BE2C (cell line): ENCODE measurements at places on chromosomes 2 and 18.
A peak's percentile ranks its signal among the peaks of the same experiment; 100 is the strongest.

- DNase-seq = no peak
Measured at GRCh38 chr2:8004250-8004681, 677.6 kb upstream of the ID2 start.

- no peak for DNase-seq
Measured at GRCh38 chr2:23806201-23806600, 120.7 kb downstream of the ATAD2B start.

DNA sequence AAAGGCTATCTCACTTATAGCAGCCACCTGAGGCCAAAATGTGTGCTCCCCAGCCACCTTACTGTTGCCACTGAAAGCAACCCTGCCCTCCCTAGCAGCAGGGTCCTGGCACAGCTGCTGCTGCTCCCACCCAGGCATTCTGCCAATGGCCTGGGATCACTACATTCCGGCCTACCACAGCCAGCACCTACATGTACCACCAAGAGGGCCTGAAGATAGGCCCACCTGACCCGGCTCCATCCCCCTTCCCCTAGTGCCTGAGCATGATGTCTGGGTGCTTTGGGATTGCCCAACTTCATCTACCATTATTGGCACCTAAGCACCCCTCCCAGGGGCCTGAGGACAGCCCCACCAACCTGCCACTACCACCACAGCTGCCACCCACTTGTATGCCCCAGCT is 34.6 kb upstream of the PAX3 start:
- DNase-seq = no peak

- peak; percentile 31 for DNase-seq
Measured at GRCh38 chr2:7517088-7517487, 599.9 kb downstream of the RNF144A start.

DNA sequence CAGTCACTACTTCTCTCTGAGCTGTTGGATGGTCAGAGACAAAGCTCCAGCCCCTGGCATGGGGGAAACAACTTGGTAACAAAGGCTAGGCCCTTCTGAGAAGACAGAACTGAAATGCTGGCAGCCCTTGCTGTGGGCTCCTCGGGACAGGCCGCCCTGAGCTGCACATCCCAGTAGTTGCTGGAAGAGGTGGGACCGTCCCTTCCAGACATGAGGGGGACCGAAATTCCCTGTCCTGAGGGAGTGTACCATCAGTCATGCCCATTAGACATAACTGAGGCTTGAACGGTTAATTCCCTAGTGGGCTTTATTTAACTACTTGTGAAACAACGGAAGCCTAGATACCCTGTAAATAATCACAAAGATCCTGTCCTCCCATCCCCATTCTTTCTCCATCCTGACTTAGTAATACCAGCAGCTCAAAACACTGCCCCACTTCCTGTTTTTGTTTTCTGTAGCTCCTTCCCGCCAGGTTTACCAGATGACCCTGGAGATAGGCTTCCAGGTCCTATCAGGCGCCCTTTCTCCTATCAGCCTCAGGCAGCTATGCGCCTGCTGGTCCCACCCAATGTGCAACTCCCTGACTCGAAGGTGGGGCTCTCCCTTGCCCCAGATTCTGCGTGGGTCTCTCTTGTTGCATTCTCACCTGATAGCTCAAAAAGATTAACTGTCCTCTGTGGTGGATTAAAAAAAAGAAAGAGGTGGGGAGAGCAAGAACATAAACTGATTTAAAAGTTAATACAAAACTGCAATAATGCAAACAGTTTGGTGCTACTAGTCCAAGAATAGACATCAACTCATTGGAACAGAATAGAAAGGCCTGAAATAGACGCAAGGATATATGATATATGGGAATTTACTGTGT is 37.0 kb upstream of the NT5DC4 start:
- no peak for DNase-seq

GRCh38 chr2:223469270-223470046 is 132.7 kb downstream of the SCG2 start:
- DNase-seq = peak; percentile 41

DNA sequence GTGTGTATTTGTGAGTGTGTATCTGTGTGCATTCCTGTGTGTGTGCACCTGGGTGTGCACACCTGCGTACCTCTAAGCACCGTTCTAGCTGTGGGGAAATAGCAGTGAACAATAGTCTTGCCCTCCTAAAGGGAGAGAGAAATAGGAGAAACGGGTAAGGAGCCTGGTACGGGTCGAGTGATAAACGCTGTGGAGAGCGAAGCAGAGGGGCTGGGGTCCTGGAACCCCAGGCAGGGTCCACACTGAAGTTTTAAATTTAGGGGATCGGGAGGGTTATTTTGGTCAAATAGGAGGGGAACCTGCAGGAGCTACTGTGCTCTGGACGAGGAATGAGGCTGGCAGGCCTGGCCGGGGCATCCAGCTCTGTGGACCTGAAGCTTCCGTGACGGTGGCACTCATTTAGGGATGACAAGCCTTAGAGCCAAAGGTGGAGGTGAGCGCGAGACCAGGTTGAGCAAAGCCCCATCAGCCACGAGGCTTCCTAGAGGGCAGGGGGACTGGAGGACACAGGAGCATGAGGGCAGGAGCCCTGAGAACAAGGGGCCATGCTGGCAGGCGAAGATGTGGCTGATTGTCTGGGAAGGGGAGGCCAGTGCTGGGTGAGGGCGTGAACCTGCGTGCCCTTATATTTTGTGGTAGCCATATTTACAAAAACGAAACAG is 188.0 kb downstream of the RTP5 start:
- no peak for DNase-seq

GRCh38 chr18:3500016-3500415 is 50.0 kb downstream of the TGIF1 start:
- no peak for DNase-seq

DNA sequence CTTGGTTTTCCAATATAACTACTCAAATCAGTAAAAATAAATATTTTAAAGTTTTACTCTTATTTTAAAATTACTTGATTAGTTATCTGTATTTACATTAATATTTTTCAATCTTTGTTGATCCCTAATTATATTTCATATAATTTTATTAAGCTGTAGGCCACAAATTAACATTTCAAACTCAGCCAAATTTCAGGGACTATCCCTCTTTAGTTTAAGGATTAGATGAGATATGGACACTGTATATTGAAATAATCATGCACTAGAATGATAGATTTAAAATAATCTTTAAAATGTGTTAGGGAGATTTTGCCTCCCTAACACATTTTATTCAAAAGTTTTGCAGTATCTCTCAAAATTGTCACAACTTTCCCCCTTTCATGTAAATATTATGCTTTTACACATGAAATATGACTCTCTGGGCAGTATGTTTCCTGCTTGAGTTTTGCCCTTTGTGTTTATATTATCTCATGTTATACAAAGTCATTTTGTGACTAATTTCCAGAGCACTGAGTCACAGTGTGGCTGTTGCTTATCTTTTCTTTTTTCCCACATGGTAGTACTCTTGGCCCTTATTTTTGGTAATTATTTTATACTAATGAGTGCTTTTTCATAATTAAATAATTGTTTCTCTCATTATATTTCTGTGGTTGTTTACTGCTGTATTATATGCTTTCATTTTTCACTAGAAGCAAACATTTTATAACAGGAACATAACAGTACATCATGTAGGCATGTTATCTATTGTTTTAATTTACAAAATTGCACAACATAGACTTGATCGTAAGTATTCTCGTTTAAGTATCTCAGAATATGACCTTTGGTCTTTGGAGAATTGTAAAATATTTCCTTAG is 1.2 kb downstream of the TFPI start:
- no peak for DNase-seq

GRCh38 chr2:11540148-11540995 is 6.5 kb downstream of the GREB1 start:
- DNase-seq = no peak

DNA sequence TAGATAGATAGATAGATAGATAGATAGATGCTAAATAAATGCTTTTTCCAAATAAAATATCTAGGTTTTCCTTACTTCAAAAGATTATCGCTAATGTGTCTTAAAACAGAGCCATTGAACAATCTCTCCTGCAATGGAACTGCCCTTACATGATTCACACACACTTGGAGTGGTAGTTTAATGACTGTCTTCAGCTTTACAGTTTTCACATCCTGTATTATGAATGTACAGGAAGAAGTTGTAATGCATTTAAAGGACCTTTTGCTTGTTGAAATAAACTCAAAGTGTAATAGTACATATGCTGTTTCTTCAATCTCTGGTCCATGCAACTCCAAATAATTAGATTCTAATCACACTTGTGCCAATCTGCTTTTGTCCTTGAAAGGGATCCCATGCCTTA is 797.6 kb upstream of the CDH2 start:
- no peak for DNase-seq

GRCh38 chr18:48815581-48816324 is 135.0 kb downstream of the SMAD7 start:
- no peak for DNase-seq

DNA sequence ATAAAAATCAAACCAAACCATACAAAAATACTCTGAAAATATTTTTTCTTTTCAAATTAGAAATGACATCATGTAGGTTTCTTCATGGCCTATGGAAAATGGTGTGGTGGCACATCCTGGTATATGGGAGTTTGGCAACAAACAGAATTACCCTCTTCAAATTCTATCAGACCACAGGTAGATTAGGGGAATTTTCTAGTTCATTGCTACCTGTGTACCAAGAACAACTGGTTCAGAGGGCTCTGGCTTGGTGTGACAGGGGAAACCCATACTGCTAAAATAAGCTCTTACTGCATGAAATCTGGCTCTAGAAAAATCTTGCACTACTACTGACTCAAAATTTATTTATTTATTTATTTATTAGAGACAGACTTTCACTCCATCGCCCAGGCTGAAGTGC is 63.4 kb upstream of the PELI1 start:
- DNase-seq = no peak

DNA sequence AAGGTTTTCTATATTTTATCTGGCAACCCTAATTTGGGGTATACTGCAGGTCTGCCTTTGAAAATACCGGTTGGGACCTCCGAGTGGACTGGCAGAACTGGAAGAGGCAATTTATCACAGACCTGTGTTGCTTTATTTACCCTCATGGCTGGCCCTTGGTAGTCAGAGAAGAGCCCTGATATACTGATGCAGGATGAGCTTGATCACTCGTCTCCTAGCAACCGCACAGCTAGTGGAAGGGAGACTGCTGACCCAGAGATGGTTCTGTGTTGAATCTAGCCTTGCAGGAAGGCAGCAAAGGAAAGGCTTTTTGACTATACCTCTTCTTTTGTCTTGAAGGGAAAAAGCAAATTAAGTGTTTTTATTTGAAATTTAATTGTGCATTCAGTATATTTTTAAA is 154.7 kb downstream of the EML6 start:
- DNase-seq = no peak

DNA sequence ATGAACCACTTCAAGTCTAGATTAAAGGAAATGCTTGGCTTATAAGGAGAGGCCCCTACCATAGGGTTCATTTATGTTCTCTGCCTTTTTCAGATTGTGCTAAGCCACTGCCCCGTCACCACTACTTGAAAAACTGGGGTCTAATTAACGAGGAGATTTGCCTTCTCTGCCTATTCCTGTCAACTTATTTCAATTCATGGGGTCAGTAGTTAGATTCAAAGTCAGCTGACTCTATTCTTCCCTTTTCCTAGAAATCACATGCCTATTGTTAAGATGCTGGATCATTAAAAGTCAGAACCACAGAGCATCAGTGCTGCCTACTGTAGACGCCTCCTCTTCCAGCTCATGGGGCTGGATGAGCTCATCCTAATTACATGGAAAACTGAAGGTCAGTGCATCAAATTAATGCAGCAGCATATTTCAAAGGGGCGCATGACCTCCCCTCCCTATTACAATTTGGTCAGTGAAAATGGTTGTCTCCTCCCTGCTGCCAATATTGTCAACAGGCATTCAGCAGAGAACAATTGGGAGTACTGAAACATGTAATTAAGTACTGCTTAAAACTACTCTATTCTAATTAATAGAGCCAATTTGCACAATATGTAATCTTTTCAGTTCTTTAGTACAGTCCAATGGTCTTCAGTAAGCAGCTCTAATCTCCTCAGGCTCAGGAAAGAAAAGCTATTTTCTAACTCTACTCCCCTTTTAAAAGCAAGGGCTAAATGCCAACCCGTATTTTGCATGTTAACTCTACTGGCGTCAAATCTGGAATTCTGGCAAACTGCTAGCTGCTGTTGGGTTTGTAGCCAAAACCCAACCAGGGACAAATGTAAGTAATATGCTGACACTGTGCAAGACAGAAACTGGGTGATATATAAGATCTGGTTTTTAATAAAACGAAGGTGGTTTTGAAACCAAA is 117.4 kb upstream of the ITGB6 start:
- DNase-seq = no peak

DNA sequence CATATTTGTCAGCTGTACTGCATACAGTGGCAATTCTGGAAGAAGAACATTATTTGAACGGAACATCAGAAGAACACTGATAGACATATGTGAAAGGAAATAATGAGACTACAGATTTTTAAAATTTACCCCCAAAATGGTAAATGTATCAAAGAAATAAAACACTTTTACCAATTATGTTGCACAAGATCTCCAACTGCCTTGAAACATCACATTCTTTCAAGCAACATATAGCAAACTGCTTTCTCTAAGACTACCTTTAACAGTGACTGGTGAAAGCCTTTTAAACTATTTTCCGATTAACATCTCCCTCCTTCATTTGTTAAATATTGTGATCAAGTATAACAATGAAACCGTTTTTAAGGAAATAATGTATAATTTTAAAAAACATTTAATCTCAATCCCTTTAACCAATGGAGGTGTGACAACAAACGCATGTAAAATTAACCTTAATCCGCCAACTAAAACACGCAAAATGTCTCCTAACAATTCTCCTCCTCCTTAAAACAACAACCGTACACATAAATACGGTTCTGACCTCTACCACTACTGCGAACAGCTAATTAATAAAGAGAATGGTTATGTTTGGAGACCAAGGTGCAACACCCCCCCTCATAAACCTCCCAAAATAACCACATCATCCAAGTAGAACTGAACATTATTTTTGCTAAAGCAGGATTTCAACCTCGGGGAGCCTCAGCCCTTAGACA is 2.4 kb downstream of the FBXO11 start:
- no peak for DNase-seq

DNA sequence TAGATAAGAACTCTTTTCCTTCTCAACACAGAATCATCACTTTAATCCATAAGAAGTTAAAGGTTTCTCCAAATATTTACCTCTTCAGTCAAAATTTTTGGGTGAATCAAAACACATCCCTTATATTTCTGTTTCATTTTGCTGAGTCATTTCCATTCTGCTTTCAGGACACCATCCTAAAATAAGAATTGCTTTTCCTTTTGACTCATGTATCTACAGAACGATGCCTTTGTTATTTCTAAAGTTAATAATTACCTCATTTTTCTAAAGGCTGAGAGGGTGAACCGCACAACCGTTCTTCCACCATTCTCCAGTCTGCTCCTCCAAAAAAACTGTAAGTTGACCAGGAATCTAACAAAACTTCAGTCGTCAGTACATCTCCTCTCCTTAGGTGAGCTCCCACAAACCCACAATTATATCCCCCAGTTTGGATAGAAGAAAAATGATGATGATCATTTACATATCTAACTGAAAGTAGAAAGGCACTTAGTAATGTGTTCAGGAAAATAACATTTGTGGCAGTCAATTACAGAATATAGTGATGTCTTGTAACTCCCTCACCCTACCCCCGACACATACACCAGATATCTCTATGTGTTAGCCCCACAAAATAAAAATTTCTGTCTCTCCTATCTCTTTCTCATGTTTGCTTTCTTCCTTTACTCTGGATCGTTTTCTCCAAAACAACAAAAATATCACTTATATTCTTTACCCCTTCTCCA is 162.5 kb downstream of the RAD51AP2 start:
- no peak for DNase-seq
